Thoracic aorta (tissue), 2 donors: ENCODE measurements at places on chromosomes 7 and 10.

DNA sequence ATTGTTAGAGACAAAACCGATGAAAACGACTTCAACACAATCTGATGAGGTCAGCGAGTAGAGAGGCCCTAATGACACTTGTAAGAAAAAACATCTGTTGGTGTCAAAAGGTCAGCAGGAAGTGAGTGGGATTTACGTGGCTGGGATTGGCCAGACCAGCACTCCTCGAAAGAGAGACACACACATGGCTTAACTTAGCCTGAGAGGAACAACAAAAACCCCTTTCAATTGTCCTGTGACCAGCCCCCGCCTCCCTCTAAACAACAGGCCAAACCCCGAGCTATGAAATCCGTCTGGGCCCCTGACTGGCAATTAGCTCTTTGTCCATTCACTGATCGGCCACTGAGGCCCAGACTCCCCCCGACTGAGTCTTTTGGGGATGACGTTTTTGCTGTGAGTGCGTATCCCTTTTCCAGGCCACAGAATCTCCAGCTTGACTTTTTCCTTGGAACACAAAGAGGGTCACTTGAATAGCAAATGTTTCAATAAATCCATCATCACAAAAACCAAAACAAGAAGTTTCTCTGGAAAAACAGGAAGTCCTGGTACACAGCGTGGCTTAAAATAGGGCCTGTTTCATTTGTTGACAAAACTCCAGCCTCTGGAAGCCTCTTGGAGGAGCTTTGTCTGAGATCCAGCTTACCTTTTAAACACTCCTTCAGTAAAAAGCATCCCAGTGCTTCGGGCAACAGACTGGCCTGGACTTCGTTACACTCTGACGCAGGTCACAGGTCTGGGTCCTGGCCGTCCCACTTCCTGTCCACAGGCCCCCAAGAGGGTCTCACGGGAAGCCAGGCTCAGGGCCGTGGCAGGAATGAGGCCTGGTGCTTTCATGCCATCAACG lies 103.0 kb downstream of the CTBP2 start:
- H3K27ac ChIP-seq = peak overlapping the region; percentile 99
- no peak for DNase-seq
- peak overlapping the region; percentile 45 for H3K4me3 ChIP-seq
- H3K27me3 ChIP-seq = no peaks in the 10 kb centered on the region
- no peaks in the 10 kb centered on the region for H3K36me3 ChIP-seq

DNA sequence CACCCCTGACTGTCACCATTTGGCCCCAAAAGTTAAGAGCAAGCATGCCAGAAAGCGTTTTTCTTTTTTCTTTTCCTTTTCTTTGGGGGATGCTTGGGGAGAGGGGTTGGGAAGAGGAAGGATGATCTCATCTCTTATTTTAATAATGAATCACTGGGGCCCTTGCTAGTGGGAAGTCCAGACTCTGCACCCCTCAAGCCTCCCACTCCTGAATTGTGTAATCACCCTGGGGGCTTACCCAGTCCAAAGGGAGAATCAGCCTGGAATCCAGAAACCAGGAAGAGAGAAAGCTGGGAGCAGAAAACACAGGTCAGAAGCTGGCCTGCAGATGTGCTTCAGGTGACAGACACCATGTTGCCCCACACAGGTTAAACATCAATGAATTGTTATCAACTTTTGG lies 14.7 kb upstream of the HABP2 start:
- H3K4me1 ChIP-seq = no peaks in the 10 kb centered on the region
- no peak overlapping the region for H3K27ac ChIP-seq

DNA sequence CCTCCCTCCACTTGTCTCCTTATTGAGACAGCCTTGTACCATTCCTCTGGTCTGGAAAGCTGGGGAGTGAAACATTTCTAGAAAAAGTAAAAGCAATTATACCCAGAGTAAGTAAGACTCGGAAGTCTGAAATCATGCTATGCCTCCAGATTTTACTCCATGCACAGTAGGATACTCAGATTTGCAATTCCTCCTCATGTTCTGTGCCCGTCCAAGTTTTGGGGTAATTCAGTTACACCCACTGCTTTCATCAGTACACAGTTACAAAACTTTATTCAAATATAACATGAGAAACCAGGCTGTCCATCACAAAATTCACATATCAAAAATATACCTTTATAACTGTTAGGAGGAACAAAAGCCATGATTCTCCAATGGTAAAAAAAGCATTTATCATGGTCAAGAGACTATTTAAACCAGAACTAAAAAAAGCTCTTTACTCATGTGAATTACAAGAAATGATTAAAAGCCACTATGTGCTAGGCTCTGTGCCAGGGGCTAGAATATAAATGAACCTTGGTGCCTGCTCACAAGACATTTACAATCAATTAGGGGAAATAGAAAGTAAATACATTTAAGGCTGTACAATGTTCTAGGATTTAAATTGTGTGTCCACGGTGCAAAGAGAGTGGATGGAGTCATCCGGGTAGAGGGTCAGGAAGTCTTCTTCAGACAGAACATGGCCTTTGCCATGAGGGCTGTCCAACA lies 320.2 kb downstream of the ELMO1 start:
- no peaks in the 10 kb centered on the region for H3K36me3 ChIP-seq
- peaks cover 12% of the 10 kb centered on the region for H3K4me1 ChIP-seq
- no peaks in the 10 kb centered on the region for H3K27me3 ChIP-seq
- DNase-seq = no peak
- H3K4me3 ChIP-seq = no peak overlapping the region
- H3K27ac ChIP-seq = no peak overlapping the region

DNA sequence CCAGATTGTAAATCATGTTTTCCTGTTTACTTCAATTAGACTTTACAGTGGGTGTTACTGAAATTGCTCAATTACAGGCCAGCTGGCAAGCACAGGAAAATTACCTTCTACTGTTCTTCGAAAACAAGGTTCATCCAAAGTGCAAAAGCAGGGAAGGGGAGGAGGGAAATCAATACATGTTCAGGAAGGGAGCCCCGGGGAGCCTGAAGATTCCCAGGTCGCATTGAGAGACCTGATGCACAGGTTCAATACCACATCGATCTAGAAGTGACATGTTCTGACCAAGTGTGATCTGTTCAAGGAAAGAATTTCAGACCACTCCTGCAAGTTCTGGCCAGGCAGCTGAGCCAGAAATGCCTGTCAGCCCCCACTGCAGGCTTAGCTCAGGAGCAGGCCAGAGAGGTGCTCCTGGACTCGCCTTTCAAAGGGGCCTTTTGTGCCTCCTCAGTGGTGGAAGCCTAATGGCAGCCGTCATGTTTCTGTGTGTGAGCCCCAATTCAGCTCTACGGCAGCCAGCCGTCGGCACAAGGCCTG lies 35.9 kb downstream of the FAM53B start:
- DNase-seq = no peak
- H3K27ac ChIP-seq = no peak overlapping the region
- H3K4me3 ChIP-seq = no peak overlapping the region
- no peaks in the 10 kb centered on the region for H3K36me3 ChIP-seq
- peaks cover 23% of the 10 kb centered on the region for H3K4me1 ChIP-seq

GRCh38 chr10:47037654-47038425 lies 126.6 kb downstream of the PTPN20 start:
- H3K27me3 ChIP-seq = no peaks in the 10 kb centered on the region
- no peak overlapping the region for H3K4me3 ChIP-seq
- H3K4me1 ChIP-seq = no peaks in the 10 kb centered on the region
- H3K36me3 ChIP-seq = no peaks in the 10 kb centered on the region

DNA sequence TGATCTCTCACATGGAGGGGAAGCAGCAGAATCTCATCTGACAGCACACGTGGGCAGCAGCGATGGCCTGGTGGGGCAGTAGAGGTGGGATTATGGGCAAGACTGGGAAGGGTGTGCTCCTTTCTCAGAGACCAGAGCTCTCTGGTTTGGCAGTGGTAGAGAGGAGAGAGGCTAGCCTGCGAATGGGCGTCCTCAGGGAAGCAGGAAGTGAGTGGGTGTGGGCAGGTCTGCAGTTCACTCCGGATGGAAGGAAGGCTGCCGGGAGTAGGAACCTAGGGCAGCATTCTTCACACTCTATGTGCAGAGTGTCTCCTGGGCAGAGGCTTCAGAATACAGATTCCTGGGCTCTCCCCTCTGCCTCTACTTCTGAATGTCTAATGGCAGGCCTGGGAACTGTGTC lies 162.8 kb upstream of the BMPER start:
- H3K27me3 ChIP-seq = no peaks in the 10 kb centered on the region
- H3K36me3 ChIP-seq = no peaks in the 10 kb centered on the region
- no peaks in the 10 kb centered on the region for H3K4me1 ChIP-seq
- no peak overlapping the region for H3K4me3 ChIP-seq
